ENCODE measurements at places on chromosomes 3 and 15.
A peak's percentile ranks its signal among the peaks of the same experiment; 100 is the strongest.

GRCh38 chr3:183074261-183074660 is 25.0 kb downstream of the MCCC1 start:
- peak; percentile 44 for DNase-seq

DNA sequence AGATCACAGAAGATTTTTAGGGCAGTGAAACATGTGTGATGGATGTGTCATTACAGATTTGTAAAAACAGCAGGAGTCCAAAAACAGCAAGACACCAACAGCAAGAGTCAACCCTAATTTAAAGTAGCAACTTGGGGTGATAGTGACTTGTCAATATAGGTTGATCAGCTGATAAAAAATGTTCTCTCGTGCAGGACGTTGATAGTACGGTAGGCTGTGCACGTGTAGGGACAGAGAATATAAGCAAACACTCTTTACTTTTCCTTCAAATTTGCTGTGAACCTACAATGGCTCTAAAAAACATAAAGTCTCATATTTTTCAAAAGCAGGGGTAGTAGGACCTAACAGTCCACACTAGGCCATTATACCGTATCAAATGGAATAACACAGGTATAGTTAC is 120.8 kb downstream of the STAG1 start:
- no peak for DNase-seq

GRCh38 chr3:126826693-126827092 is 122.7 kb downstream of the CHCHD6 start:
- no peak for DNase-seq

- DNase-seq: no peak
Observed at GRCh38 chr3:38164643-38164951, 740 bp upstream of the OXSR1 start.

- no peak for DNase-seq
Observed at GRCh38 chr15:55289746-55290527, at the start of gene RAB27A. Gene RAB27A, minus strand, starts transcription at chr15:55289813. Its CDS starts 54,879 bp downstream, at chr15:55234934.

- no peak for DNase-seq
Observed at GRCh38 chr3:190073264-190074008, 47.3 kb downstream of the P3H2 start.
